ENCODE measurements at places on chromosomes 5 and 9.
A peak's percentile ranks its signal among the peaks of the same experiment; 100 is the strongest.

DNA sequence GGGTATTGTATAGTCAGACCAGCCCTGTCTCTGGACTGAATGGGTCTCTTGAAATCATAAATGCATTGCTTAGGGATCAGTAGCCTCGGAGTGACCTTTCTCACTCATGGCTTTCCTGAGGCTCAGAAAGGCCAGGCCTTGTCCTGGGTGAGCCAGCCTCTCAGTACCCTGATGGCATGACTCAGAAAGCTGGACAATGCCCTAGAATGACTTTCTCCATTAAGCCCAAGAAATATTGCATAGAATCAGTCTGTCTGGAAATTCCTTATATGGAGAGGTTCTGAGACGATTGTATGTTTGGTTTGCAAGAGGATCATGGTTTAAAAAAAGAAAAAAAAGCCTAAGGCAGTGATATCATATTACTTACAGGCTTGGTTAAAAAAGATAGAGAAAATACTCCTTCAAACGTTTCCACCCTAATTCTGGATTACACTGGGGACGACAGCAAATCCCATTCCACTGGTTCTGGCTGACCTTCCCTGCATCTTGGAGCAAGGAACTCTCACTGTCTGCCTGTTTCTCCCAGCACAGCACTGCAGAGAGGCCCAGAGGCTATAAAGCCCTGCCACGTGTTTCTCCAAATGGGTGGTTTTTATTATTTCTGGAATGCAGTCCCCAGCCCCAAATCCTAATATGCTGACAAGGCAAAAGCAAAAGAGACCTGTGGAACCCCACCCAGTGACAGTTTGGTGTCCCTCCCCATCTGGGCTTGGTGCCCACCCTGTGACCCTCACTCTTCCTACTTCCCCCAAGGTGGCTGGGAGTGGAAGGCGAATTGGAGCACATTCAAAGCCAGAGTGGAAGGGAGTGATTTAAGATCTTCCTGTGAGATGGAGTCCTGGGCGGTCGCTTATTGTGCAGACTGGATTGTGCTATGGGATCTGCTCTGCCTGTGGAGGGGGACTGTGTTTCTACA, 34.4 kb downstream of the MAP1B start:
- DNase-seq, result no peak

- no peak for DNase-seq
Measured at GRCh38 chr5:69265931-69266330, 31.2 kb downstream of the CDK7 start.

- DNase-seq, result no peak
Measured at GRCh38 chr9:135666534-135667462, 3.7 kb downstream of the LCN9 start.

GRCh38 chr9:89541798-89542197, 43.9 kb upstream of the SEMA4D start:
- no peak for DNase-seq

- DNase-seq, result no peak
Measured at GRCh38 chr5:20286512-20286911, 298.5 kb upstream of the CDH18 start.

DNA sequence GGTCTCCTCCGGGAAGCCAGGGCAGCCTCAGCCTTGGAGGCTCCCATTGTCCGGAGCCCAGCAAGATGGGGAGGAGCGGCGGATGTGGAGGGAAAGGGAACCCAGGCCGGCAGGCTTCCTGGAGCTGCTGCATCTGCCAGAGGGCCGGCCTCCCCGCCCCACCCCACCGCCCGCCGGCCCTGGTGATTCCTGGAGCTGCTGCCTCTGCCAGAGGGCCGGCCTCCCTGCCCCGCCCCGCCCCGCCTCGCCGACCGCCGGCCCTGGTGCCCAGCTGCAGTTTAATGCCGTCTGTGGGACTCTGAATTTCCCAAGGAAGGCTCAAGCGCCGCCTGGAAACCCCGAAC, 31.6 kb downstream of the EXD3 start:
- DNase-seq, result no peak

GRCh38 chr9:134225816-134226215, 61.5 kb upstream of the RNU6ATAC start:
- DNase-seq, result no peak

DNA sequence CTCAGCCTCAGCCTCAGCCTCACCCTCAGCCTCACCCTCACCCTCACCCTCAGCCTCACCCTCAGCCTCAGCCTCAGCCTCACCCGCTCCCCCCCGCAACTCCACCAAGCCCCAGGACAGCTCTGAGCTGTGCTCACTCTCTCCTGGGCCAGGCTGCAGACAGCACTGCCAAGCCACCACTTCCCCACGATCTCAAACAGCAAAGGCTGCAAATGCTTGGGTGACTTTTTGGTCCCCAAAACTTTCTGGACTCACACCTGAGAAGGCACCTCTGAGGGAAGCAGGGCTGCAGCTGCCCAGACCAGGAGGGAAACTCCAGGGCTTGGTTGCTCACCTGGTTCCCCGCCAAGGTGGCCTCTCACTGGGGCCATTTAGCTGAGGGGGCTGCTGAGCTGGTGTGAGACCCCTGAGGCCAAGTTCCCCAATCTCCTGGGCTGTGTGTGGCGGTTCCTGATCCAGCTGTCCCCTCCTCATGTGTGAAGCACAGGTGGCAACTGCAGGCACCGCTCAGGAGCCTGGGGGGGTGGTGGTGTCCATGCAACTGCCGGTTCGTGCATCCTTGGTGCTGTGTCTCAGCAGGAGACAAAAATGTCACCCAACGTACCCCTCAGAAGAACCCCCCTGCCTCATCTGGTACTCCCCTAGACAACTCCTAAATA, 17.8 kb downstream of the MRPL36 start:
- DNase-seq, result no peak

GRCh38 chr5:89087128-89087527, 204.1 kb upstream of the MEF2C start:
- DNase-seq, result no peak

DNA sequence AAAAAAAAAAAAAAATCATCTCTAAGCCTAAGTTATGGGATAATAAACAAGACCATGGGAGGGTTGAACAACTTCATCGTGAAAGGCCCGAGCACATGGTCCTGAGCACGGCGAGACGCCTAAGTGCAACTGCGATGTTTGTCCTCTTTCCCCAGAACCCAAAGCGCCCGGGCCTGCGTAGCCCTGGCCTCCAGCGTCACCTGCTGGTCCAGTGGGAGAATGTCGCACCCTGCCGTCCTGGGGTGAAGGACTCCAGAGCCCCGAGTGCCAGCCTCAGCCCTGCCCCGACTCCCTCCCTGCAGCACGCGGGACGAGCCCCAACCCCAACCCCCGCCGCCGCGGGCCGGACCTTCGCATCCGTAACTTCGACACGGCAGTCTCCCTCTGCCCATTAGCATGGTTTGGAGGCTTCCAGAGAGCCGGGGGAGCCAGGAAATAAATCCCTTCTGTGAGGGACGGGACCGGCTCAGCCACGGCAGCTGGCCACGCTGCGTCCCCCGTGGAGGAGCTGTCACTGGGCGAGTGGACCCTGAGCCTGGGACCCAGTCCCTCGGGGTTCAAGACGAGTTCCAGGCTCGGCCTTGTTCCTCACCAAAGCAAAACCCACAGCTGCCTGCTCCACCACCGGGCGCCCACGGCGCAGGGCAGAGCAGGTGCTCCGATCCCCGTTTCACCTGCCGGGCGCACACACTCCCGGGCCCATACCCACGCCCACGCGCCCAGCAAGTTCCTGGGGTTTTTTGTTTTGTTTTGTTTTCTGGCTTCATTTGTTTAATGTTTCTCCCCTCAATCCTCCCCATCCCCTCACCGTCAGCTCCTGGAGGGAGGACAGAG, 132.5 kb upstream of the HAND1 start:
- DNase-seq, result peak; percentile 37

DNA sequence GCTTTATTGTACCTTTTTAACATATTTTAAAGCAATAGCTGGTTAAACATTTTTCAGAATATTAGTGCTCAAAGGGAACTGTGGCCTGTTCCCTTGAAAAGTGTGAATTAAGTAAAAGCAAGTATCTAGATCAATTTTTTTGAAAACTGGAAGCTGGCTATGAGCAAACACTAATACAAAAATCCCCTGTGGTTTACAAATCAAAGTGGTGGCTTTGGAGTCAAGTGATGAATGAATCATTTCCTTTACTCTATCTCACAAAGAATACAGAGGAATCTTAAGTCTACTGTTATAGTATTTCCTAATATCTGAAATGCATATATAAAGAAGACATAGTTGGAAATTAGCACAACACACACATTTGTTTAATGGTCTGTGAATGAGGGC, 212.4 kb upstream of the C9orf72 start:
- no peak for DNase-seq

- DNase-seq, result no peak
Measured at GRCh38 chr9:91060520-91061343, 259.1 kb downstream of the SYK start.

GRCh38 chr5:150394131-150394530, 18.6 kb downstream of the CD74 start:
- DNase-seq, result no peak

- DNase-seq, result no peak
Measured at GRCh38 chr5:133682451-133682850, 70.1 kb upstream of the FSTL4 start.

GRCh38 chr5:44275908-44276307, 113.3 kb downstream of the FGF10 start:
- no peak for DNase-seq

DNA sequence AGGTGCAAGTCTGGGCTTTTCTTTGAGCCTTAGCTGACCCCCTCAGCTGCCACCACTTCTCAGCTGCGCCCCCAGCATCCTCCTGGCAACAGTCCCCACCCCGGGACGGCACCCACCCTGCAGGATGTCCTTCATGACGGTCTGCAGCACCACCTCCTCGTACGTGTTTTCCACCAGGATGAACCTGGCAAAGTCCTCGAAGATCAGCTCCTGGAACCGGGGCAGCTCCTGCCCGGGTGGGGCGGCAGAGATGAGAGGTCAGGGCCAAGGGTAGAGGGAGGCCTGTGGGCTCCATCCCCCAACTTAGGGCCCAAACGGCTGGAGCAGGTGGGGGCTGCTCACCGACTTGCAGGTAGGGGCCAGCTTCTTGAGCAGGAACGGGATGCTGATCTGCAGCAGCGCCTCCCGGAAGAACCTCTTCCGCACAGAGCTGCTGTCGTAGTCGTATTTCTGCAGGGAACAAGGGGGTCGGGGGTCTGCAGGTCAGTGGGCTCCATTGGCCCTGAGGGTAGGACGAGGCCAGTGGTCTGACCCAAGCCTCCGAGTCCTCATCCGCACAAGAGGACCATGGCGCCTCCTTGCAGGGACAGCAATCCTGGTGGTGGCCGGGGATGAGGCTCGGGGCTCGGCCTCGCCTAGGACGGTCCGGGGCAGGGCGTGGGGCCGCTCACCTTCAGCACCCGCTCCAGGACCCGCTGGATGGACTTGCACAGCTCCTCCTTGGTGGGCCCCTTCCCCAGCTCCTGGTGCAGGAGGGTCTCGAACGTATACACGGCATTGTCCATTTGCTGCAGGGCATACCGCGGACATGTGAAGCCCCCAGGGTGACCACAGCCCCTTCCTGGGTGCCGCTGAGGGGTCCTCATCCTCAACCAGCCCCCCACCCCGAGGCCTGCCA, 56.7 kb downstream of the LRSAM1 start:
- no peak for DNase-seq

DNA sequence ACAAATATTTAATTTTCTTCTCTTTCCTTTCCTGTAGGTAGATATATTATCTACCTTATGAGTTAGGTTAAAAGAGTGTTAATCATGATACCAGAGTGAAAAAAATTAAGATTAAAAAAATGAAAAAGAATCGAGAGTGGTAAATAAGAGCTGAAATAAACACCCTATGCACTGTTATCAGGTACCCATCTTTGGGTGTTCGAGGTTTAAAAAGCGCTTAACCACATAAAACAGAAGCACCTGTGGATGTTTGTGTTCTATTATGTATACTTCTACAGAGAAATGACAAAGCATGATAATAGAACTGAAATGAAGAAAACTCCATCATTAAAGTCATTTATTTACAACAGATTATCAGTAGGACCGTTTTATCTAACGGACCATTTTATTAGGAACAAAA, 25.7 kb upstream of the GCNT4 start:
- no peak for DNase-seq

DNA sequence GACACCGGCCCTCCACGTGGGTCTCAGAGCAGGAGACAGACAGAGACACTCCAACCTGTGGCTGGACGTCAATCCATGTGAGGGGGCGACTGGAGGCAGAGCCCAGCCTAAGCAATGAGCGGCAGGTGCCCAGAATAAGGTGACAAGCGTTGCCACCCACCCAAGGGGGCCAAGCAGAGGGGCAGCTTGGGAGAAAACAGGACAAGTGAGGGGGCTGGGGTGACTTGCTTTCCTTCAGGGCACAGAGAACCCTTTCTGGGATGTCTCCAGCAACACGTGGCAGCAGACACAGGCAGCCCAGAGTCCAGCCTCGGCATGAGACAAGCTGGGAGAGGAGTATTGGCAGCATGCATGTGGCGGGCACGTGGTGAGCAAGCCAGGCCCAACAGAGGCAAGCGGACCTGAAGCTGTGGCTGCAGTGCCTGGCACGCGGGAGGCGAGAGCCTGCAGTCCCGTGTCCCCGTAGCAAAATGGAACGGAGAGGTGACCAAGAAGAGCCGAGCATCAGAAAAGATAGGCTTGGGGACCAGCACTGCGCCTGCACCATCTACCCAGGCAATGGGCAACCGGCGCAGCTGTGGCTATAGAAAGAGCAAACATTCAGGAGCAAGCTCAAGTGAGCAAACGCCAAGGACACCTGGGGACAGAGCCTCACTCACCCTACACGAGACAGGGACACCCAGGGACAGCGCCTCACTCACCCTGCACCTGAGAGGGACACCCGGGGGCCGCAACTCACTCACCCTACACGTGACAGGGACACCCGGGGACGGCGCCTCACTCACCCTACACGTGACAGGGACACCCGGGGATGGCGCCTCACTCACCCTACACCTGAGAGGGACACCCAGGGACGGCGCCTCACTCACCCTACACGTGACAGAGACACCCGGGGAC, 6.2 kb downstream of the TERT start:
- no peak for DNase-seq

GRCh38 chr5:177362610-177363507, 5.1 kb downstream of the RGS14 start:
- peak; percentile 48 for DNase-seq

DNA sequence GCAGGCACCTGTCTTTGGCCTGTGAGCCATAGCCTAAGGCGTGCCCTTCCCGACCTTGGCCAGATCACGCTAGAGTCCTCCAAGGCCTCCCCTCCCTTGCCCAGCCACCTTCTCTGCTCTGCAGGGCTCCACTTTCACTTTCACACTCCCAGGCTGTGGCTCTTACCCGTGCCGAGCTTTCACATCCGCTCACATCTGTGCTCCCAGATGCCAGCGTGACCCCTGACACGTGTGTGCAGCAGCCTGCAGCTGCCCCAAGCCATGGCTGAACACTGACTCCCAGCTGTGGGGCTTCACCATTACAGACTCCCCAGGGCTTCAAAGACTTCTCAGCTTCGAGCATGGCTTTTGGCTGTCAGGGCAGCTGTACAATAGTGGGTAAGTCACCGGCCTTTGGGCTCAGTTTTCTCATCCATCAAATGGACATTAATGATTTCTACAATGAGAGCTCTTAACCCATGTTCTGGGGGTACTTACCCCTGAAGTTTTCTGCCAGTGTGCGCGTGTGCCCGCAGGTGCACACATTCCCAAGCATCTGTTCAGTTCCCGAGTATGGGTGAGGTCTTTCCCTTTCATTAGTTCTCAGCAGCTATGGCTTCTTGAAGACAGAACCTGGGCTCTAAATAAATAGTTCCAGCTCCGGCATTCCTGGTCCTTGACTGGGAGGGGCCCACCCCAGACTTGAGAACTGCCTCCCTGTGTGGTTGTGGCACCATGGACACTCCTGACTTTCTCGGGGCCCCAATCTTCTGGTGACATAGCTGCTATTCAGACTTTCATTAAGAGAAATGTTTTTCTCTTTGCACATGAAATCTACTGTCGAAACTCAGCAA, 118.6 kb downstream of the RGS3 start:
- peak; percentile 61 for DNase-seq
